ENCODE measurements at places on chromosomes 2 and 18.

DNA sequence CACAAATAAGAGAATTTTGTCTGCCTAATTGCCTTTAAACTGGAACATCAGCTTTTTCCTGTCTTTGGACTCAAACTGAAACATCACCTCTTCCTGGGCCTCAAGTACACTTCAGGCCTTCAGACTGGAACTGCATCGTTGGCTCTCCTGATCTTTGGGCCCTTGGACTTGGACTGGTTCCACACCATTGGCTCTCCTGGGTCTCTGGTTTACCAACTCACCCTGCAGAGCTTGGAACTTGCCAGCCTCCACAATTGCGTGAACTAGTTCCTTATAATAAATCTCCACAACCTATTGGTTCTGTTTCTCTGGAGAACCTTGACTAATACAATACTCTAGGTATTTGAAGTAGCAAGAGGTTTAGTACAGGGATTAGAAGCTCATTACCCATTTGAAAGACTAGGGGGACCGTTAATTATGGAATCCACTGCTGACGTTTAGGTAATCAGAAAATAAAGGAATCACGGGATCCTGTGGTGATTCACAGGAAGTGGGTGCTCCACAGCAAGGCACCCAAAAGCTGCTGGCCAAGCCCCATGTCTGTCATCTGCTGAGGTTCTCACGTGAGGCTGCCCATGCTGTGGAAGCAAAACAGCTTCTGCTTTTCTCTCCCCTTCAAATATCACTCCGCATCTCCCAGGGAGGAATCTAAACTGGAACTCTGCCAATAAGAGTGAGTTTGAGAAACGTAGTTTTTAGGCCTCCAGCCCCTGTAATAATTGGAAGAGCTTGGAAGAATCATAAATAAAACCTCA lies 20.0 kb upstream of the SGPP2 start:
- DNase-seq = no peak

DNA sequence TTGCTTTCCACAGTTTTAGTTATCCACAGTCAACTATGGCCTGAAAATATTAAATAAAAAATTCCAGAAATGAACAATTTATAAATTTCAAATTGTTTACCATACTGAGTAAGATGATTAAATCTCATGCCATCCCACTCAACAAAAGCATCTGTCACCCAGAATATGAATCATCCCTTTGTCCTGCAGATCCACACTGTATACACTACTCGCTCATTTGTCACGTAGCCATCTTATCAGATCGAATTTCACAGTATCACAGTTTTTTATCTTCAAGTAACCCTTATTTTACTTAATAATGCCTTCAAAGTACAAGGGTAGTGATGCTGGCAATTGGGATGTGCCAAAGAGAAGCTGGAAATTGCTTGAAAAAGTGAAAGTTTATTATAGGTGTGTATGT lies 291.8 kb upstream of the LRATD1 start:
- DNase-seq = no peak

DNA sequence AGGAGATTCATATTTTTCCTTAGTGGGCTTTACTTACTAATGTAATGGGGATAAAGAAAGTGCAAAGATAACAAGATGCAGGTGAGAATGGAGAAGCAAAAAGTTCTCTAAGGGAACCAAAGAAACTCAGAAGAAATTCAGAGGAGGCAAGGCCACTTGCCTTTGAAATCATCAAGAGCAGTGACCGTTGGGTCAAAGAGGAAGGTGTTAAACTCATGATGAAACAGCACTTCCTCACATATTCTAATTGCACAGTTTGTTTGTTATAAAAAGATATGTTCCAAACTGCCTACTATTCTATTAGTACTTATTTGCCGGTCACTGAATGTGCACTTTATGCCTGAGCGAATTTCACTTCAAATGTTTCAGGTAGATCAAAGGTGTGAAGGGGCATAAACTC lies 975.1 kb downstream of the BCL11A start:
- DNase-seq = no peak

- DNase-seq = no peak
Observed at GRCh38 chr2:44553456-44553855, 191.7 kb downstream of the CAMKMT start.

DNA sequence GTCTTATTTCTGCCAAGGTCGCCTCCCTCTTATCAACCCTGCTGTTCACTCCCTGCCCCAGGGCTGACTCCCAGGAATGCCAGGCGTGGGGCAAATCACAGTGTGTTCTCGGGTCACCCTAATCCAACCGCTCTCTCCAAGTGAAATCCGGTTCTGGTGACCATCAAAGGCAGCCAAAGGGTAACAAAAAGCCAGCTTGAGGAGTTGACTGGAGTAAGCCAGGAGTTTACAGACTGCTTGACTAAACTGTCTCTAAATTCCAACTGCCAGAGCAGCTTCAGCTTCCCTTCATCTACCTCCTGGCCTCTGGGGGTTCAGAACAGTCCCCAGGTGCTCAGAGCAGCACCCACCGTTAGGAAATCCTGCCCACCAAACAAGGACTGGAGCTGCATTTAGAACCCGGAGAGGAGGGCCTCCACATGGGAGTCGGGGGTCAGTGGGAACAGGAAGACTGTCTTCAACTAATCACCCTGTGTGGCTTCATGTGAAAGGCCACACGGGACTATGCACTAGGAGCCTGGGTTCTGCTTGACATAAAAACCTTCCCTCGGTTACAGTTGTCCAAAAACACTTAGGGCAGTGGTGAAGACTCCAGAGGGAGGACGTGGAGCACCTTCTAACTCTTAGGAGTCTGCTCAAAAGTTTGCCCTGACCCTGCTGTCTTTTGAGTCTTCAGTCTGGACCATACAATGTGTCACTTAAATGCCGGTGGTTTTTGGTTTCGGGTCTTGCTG lies 24.2 kb upstream of the MCFD2 start:
- DNase-seq = no peak

DNA sequence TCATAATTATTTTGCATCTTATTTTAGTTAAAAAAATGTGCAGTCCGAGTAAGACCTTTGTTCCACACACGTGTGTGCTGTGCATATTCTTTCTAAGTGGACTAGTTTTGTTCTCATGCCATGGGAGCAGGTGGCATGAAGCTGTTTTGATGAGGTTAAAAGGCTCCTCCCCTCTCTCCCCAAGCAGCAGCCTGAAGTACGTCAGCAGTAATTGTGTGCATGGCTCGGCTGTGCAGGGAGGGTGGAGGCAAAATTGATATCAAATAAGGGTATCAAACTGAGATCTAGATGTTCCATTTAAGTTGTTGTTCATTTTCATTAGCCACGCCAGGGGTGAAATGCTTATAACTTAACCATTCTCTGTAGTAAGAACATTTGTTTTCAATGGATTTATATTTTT lies at the start of gene NYAP2:
Gene NYAP2 (plus strand): TSS at position 207 of the 400 bp plus-strand sequence. CDS start 9,171 bp downstream, outside the sequence.
- DNase-seq = no peak

GRCh38 chr2:113175042-113175628 lies 1.4 kb downstream of the PSD4 start:
- no peak for DNase-seq

DNA sequence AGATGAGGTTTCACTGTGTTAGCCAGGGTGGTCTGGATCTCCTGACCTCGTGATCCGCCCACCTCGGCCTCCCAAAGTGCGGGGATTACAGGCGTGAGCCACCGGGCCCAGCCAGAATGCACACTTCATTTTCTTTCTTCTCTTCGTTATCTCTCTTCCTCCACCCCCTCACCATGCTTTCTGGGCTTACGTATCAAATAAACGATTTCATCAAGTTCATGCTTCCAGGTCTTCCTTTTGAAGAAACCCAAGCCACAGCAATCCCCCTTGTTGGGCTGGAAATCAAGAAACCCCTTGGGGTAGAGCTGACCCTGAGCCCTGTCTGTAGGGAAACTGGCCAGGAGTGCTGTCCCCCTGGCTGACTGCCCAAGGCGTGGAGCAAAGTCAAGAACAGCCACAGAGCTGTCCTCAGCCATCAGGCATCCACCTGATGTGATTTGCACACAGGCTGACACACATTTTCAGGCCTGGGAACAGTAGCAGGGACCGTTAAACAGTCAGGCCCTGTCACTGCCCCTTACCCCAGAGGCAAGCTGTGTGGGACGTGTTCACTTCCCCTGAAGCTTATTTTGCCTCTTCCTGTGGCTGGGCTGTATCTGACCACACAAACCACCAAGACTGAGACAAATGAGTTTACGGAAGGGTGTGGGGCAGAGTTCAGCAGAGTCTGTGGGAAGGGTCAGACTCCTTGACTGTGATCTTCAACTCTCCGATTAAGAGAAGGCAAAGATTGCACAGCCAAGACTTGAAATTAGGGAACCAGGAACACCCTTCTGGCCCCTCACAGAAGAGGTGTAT lies 15.1 kb upstream of the NMUR1 start:
- DNase-seq = no peak

- DNase-seq = no peak
Observed at GRCh38 chr18:48033790-48034650, 103.6 kb upstream of the SMAD2 start.

- DNase-seq = no peak
Observed at GRCh38 chr2:181467966-181468707, 11.0 kb downstream of the ITGA4 start.

All from kidney (tissue), 22 donors.